Kasumi-1 (cell line): ENCODE measurements at places on chromosomes 3 and 15.

DNA sequence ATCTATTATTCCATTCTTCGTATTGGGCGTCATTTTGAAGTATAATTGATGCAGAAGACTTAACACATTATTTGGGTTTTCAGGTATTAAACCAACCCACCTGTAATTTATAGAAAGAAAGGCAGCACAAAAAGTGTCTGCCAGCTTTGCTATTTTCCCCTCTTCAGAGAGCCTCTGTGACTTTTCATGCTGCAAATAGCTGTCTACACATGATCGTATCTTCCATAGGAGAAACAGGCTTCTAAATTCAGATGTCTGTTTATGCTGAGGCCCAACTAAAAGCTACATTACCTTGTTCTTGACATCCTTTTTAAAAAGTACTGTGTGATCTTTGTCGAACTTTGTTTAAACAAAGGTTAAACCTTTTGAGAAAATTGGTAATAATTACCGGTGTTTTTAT is 5.0 kb downstream of the ACKR2 start:
- DNase-seq, result no peak

GRCh38 chr3:50557915-50558314 is 9.6 kb downstream of the C3orf18 start:
- DNase-seq, result no peak

DNA sequence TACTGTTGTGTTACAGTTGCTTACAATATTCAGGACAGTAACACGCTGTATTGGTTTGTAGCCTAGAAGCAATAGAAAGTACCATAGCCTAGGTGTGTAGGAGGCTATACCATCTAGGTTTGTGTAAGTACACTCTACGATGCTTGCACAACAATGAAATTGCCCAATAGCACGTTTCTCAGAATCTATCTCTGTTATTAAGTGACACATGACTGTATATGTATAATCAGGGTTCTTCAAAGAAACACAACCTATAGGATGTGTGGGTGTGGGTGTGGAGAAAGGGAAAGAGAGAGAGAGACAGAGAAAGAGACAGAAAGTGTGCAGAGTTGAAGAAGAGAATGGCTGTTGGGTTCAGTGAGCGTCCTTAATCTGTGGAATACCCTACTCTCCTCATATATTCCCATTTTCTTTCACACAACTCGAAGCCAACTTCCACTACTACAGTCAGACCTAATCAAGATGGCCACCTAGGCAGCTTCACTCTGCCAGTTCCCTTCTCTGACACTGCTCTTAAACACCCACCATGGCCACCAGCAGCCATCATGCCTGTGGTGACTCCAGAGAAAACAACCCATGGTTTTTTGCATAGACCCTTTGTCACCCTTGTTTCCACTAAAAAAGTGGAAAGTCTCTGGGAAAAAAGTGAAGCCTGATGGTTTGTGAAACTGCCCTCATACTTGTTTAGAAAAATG is 5.8 kb upstream of the PPP4R2 start:
- DNase-seq, result no peak

DNA sequence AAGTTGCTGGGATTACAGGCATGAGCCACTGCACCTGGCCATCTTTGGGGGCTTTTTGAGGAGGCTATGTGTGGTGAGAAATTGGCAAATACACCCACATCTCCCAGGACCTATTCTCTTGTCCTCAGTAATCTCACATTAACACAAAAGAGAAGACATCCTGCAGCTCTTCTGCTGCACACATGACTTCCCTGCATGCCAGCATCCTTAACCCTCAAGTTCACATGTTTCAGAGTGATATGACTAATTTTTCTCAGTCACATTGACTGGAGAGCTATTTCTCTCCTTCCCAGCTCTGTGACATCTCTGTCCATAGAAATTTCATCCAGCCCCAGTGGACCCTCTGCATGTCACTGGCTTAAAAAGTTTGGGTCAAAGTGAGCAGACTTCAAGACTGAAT is 1.9 kb upstream of the SKIC8 start:
- DNase-seq, result no peak

DNA sequence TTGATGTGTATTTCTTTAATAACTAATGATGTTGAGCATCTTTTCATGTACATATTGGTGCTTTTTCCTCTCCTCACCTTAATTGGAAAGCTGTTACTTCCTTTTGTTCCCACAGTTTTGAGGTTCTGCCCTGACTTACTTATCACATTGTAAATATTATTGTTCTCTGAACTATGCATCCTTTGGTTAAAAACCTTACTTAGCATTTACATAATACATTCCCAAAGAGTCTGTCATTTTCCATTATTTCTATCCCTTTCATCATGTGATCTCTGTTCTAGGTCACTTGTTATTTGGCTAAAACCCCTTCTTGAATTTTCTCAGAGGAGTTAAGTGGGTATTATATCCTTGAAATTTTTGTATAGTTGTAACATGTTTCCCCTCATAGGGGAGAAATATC is 33.0 kb downstream of the SLC12A6 start:
- DNase-seq, result no peak

GRCh38 chr3:39144095-39144747 is 9.2 kb downstream of the CSRNP1 start:
- no peak for DNase-seq

DNA sequence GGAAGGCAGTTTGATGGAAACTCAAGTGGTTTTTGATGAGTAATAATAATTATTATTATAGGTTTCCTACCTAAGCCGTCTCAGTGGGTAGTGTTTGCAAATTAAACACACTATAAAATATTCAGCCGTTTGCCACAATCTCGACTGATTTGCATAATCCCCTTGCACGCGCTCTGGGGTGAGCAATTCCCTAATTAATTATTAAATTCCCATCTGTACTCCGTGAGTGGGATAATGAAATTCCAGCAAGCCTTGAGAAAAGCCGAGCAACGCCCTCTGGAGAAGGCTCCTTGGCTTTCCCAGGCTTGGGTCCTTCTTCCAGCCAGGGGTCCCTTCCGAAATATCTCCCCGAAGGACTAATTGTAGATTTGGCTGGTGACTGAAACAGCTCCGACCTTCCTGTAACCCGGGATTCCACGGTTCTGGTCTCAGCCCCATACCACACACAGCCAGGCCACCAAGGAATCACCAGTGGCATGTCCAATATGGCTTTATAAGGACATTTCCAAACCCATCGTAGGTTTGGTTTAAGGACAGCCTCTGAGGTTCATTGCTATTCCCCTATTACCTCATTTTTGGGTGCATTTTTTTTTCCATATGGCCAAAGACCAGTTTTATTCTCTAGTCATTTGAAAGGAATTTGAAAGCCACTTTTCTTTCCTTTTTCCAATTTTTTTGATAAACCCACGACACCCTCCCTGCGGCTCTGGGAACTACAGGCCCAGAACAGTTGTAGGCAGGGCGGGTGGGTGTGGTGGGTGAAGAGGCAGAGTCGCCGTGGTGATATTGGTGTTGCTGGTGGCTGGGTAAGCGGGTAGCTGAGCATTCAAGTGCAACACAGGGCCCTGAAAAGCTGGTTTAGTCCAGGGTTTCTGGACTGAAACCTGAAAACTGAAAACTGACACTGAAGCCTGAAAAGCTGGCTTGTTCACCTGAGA is 33.2 kb upstream of the RGMA start:
- DNase-seq, result no peak

- DNase-seq, result no peak
These were observed 97.3 kb downstream of the XXYLT1 start for GRCh38 chr3:195173657-195174056.

GRCh38 chr15:45377609-45378148 is 665 bp downstream of the GATM start:
- DNase-seq, result no peak

- no peak for DNase-seq
These were observed 125.9 kb upstream of the PLXND1 start for GRCh38 chr3:129732200-129732876.

DNA sequence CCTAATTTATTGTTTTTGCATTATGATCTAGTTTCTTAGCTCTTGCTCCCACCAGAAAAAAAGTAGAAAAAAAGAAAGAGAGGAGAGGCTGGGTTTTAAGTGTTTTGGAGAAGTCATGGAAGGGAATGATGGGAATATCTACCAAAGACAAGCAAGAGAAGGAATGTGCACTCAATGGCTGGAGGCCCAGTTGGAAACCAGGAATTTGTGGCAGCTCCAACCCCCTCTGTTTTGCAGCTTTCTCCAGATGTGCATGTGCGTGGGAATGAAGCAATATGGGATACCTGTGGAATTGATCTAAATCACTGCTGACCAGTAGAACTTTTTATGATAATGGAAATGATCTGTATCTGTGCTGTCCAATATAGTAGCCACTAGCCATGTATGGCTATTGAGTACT is 27.1 kb downstream of the EIF2AK4 start:
- no peak for DNase-seq

GRCh38 chr3:116040152-116040551 is 405.1 kb downstream of the LSAMP start:
- DNase-seq, result no peak

- no peak for DNase-seq
These were observed 1.9 kb upstream of the RMDN3 start for GRCh38 chr15:40756938-40757337.

- no peak for DNase-seq
These were observed 54.6 kb upstream of the STXBP5L start for GRCh38 chr3:120853416-120853815.

- no peak for DNase-seq
These were observed 13.8 kb downstream of the PTPN9 start for GRCh38 chr15:75565062-75565970.

GRCh38 chr3:78141269-78141668 is 1101.4 kb downstream of the ROBO2 start:
- no peak for DNase-seq

DNA sequence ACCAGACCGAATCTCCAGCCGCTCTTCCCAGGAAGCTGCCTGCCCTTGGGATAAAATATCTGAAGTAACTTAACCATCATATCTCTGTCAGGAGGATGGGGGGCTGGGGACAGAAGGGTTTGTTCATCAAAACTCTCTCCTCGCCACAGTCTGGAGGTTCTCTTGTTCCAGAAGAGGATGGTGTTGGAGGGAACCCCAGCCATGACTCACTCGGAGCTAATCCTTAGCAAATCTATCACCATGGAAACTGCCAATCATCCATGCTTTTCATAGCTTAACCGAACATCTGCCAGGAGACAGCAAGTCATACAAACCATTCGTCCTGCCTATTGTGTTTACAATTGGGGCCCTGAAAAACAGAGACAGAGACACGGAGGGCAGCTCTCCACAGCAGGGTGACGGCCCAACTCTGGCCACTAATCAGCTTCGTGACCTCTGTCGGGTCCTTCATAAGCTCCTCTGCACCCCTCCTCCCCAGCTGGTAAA is 73.8 kb upstream of the HEG1 start:
- DNase-seq, result no peak

GRCh38 chr3:72152551-72153476 is 367.9 kb upstream of the PROK2 start:
- DNase-seq, result no peak

GRCh38 chr3:80643421-80643820 is 875.6 kb upstream of the ROBO1 start:
- no peak for DNase-seq

DNA sequence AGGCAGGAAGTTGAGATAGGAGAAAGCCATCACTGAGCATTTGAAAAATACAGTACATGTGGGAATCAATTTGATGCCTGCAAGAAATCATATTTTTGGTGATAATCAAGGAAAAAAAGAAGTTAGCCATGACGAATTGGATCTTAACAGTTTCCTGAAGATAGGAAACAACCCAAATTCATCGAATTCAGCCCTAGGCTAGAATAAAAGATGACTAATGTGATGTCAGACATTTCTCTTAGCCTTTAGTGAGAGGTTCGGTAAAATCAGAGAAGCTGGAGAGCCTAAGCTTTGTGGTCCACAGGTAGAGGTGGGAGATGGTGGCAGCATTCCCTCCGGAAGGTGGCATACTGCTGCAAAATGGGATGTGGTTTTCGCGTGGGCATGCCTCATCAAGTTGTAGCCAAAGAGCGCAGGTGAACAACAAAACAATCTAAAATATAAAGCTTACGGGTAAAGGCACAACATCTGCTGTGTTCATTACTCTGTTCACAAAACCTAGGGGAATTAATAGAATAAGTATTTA is 144.1 kb upstream of the ALCAM start:
- no peak for DNase-seq

- DNase-seq, result peak; percentile 23
These were observed 73.4 kb downstream of the CCK start for GRCh38 chr3:42192334-42193200.

DNA sequence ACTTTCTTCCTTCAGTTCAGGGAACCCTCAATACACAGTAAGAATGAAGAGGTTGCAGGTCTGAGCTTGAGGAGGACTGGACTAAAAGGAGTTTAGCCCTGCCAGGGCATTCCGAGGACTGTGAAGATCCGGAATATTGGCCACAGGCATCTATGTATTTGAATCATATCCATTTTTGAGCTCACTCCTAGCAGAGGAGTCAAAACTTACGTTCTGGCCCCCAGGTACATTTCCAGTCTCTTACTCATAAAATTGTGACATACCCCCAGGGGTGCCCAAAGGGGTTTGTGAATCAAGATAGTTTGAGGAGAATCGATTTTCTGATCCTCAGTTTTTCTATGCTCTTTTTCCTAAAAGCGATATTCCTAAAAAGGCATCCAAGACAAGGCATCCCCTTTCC is 27.6 kb upstream of the SRP14 start:
- no peak for DNase-seq

- DNase-seq, result peak; percentile 19
These were observed 181.0 kb upstream of the FEZF2 start for GRCh38 chr3:62554264-62554799.

DNA sequence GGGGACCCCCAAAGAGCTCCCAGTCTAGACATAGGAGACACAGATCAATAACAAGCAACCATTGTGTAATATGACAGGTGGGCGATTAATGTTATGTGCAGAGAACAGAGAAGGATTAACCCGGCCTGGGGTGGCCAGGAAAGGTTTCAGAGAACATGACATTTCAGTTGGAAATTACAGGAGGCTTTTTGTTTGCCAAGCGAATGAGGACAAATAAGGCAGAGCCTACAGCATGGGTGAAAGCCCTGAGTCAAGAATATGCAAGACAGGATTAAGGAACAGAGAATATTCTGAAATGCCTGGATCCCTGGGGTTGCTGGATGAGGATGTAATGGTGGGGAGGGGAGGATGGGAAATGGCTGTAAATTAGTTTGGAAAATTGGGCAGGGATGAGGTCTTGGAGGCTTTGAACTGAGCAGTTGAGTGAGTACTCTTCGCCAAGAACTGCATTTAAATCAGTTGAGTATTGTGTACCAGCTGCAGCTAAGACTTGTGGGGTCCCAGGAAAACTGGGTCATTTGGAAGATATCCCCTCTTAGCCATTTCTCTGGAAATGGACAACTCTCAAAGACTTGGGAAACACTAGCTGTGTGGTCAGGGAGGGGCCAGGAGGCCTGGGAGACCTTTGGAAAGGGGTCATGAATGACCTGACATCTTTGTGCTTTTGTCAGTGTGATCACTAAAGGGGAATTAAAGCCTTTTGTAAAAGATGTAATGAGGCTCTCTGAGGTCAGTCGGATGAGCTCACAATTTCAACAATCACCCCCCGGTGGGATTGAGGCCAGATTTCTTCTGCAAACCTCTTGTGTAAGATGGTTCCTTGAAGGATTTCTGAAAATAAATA is 198.6 kb upstream of the NR2E3 start:
- no peak for DNase-seq

GRCh38 chr3:29335438-29335837 is 54.6 kb downstream of the RBMS3 start:
- DNase-seq, result peak; percentile 47
